ENCODE measurements at places on chromosomes 6 and 20.

- DNase-seq: no peak
Observed at GRCh38 chr20:48995589-48995988, 50.5 kb upstream of the CSE1L start.

DNA sequence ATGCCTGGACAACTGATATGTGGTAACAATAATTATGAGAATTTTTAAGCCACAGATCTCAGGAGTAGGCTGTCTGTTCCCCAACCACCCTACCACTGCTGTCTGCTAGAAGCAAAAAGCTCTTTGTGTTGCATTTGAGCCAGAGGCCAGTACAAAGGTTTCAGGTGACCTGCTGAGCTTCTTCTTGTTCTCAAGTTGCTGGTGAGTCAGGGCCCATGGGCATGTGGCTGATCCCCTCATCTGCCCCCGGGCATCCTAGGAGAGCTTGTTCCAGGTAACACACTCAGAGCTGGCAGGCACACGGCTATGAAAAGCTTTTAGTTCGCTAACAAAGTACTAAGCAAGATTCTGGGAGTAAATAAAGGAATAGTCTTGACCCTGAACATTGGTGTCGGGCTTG lies 285.3 kb downstream of the CDC5L start:
- no peak for DNase-seq

GRCh38 chr6:37150314-37150713 lies 19.6 kb upstream of the PIM1 start:
- DNase-seq: no peak

- DNase-seq: no peak
Observed at GRCh38 chr6:10409731-10410206, 5.1 kb downstream of the TFAP2A start.
